Right ventricle myocardium superior (tissue), 1 donor: ENCODE measurements at places on chromosomes 2 and 18. TPM values are rescaled to one million over a fixed set of nuclear protein-coding genes. Genes with fewer than 3 reads are reported as not detected.

The CTDP1 gene
- 8.7 TPM for total RNA-seq

GRCh38 chr2:230942920-230943896 is 18.2 kb upstream of the GPR55 start:
- DNase-seq, result peak; percentile 58

GRCh38 chr18:35876243-35876642 is 96.2 kb upstream of the RMP24 start:
- no peak for DNase-seq

- no peak for DNase-seq
Observed at GRCh38 chr2:120558847-120559246, 176.8 kb upstream of the GLI2 start.

DNA sequence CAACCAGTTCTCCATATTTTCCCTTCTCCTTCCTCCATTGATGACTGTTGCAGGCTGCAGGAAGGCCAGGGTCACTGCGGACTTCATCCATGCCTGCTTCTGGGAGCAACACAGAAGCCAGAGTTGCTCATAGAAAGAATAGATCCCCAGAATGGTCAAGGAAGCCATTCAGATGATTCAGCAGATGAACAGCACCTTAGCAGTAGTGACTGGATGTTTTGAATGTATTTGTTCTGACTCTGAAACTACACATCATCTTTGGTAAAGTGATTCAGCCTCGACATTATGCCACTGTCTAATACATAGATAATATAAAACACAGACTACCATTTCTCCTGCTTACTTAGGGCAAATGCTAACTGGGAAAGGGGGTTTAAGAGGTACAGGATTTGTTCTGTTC is 411.6 kb downstream of the RND3 start:
- DNase-seq, result no peak

GRCh38 chr2:152480821-152481399 is 145.9 kb downstream of the FMNL2 start:
- DNase-seq, result no peak

- DNase-seq, result no peak
Observed at GRCh38 chr2:214902286-214902685, 92.8 kb upstream of the BARD1 start.

GRCh38 chr2:35294636-35295263 is 1060.8 kb upstream of the CRIM1 start:
- DNase-seq, result no peak

The UGT1A4 gene
- not detected for total RNA-seq

- no peak for DNase-seq
Observed at GRCh38 chr2:121281694-121282093, 3.3 kb downstream of the TFCP2L1 start.

DNA sequence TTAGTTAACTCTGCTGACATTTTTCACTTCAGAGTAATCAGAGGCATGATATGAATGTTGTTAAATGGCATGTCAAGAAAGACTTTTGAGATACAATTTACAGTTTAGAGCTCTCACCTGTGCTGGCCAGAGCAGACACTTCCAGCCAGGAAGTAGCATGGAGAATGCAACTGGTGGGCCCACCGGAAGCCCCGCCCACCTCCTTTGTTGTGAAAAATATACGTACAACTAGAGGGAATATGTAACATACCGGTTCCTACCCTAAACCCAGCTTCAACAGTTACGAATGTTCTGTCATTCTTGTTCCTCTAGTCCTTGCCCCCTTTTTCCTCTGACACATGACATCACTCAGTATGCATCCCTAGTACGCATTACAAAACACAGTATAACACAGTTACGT is 70.2 kb upstream of the ITM2C start:
- DNase-seq, result no peak
